ENCODE measurements at places on chromosomes 5 and 9.

GRCh38 chr5:142911170-142911569 is 141.0 kb downstream of the ARHGAP26 start:
- no peak for DNase-seq

DNA sequence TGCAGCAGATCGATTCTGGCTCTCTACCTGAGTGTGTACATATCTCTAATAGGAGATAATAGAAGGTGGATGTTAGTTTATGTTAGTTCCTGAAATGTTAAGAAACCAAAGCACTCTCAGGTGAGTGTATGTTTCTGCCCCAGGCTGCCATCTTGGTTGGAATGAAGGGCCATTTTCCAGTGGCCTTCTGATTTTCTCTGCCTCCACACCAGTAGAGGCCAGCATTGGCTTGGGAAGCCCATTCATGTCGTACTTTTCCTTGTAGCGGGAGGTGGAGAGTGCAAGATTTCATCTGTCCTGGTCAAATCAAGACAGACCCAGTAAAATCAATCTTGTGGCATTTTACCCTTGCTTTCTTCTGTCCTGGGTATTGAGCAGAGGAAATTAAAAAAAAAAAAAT is 91.0 kb downstream of the GAS1 start:
- no peak for DNase-seq

GRCh38 chr5:87735923-87736322 is 323.2 kb upstream of the CCNH start:
- no peak for DNase-seq

DNA sequence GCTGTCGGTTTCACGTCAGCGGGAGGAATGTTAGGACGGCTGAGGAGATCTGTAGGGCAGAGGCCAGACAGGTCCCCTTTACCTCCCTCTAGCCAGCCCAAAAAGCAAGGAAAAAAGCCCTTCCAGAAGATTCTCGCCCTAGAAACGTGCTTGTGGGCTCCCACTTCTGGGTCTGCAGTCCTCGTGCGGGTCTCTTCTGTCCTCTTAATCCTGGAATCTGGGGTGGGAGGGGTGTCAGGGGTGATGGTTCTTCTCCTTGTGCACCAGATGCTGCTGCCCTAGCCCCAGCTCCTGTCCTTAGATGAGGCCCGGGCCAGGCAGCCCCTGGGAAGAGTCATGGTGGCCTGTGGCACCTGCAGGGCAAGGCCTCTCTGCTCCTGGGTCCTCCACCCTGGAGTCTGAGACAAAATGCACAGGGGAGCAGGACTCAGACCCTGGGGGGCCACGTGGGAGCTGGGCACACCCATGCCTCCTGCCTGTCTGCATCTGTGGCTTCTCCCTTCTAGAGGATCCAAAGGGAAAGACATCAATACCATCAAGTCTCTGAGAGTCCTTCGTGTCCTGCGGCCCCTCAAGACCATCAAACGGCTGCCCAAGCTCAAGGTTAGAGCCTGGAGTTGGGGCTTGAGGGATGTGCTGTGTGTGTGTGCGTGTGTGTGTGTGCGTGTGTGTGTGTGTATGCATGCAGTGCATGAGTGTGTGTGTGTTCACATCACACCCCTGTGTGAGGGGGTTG is 174.2 kb downstream of the CACNA1B start:
- no peak for DNase-seq

DNA sequence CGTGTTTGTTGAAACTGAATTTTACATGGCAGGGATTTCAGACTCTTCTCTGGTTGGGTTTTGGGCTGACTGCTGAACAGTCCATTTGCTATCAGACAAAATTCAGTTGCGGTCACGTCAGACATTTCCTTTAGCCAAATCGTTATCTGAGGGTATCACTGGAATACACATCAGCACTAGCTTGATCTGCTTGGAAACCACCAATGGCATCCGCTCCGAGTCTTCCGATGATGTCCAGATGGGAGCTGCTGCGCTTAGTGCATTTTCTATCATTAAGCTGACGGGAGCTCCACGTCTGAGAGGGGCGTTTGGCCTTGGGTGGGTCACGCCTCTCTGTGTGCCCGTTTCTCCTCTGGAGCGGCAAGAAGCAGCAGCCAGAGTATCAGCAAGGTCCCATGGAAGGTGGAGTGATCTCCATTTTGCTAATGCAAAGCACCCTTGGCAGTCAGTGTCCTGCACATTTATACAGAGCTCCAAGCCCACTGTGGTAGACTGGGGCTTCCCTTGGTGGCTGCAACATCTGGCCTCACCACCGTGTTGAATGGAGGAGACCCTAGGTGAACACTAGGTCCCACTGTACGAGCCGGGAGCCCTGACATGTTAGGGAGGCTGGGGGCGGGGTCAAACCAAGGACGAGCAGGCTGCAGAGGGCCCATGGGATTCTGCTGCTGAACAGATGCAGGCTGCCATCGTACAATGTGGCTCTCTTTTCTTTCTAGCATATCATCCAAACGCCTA is 134.6 kb upstream of the PHYKPL start:
- DNase-seq: no peak

GRCh38 chr5:154627698-154628678 is 127.2 kb upstream of the LARP1 start:
- DNase-seq: no peak

- no peak for DNase-seq
Observed at GRCh38 chr5:116507051-116507537, 67.5 kb downstream of the SEMA6A start.

GRCh38 chr9:130815242-130815808 is 19.7 kb upstream of the ABL1 start:
- DNase-seq: no peak

DNA sequence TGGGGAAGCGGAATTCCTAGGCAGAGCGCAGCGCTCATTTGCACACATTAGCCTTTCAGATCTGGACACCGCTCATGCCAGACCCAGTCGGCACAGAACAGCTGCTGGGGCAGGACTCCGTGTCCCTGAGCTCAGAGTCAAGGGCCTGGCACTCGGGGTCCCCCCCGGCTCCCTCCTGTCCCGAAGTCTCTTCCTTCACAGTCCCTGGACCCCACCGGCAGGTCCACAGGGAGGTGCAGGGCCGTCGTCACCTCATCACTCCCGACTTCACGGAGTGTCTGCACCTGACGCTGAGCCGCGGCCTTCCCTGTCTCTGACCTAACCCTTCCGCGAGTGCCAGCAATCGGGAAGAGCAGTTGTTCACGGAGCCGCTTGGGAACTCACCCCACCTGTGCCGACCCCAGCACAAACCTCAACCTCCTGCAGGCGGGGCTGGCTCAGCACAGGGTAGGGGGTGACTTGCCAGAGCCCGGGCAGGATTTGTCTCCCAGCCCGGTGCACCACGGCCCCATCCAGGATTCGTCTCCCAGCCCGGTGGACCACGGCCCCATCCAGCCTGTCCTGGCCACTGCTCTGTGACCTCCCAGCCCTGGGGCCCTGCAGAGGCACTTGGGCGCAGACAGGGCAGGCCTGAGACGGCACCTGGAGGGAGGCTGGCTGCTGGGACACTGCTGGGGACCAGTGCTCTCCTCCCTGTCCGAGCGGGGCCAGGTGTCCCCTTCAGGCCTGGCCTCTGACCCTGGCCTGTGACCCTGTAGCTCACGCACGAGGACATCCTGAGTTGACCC is 9.9 kb upstream of the SLC9A3 start:
- no peak for DNase-seq

DNA sequence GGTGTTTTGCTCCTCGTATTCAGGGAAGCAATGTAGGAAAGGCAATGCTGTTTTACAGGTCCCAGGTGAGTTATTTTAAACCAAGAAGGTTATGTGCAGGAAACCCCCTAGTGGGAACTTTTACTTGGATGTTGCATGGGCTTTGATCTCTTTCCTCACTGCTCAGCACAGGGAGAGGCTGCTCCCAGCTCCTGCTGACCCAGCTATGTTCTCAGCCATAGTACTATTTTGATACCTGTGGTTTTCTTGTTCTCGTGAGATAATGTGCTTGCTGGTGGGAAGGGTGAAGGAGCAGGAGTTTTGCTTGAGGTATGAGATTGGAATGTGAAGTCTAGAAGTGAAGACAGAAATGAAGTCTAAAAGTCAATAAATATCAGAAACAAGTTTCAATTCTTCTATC is 265.6 kb upstream of the FBXL7 start:
- no peak for DNase-seq

- no peak for DNase-seq
Observed at GRCh38 chr9:89844535-89844934, 239.7 kb downstream of the GADD45G start.

- no peak for DNase-seq
Observed at GRCh38 chr9:137985637-137986071, 108.1 kb downstream of the CACNA1B start.

DNA sequence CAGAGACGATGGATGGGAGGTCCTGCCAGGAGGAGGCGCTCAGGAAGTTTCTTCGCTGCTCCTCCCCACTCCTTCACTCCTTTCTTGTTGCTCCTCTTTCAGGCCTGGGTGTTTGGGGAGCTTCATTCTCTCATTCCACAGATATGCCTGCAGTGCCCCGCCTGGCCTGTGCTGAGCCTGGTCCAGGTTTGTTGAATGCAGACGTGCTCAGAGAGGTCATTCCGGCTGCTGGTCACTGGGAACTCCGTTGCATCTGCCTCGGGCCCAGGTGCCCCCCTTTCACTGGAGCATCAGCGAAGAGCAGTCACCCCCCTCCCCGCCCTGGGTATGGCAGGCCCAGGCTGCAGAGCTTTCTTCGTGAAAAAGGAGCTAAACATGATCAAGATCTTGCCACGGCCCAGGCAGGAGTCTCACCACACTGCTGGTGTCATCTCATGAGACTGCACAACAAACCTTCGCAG is 15.5 kb downstream of the SURF6 start:
- no peak for DNase-seq

GRCh38 chr9:132499251-132499650 is 83.2 kb upstream of the BARHL1 start:
- no peak for DNase-seq

GRCh38 chr9:27227192-27227591 is 69.8 kb downstream of the EQTN start:
- no peak for DNase-seq

GRCh38 chr5:164505791-164506190 is 1000.4 kb downstream of the MAT2B start:
- no peak for DNase-seq

DNA sequence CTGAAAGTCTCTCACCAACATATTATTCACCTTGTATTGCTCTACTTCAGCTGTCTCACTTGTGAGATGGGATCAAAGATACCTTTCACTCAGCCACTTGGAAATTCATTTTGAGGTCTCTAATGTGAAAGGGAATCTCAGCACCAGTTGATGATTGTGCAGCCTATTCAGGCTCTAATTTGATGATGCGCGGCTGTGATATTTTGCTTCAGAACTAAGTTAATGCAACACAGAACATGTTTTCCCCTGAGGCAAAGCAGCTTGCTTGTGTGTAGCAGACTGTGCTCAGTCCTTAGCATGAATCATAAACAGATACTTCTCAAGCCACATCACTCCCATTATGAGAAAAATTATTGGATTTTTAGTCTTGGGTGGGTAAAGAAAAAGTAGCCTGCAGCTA is 378.8 kb downstream of the OSTF1 start:
- DNase-seq: no peak

- no peak for DNase-seq
Observed at GRCh38 chr5:180974612-180975315, 13.9 kb upstream of the BTNL3 start.

DNA sequence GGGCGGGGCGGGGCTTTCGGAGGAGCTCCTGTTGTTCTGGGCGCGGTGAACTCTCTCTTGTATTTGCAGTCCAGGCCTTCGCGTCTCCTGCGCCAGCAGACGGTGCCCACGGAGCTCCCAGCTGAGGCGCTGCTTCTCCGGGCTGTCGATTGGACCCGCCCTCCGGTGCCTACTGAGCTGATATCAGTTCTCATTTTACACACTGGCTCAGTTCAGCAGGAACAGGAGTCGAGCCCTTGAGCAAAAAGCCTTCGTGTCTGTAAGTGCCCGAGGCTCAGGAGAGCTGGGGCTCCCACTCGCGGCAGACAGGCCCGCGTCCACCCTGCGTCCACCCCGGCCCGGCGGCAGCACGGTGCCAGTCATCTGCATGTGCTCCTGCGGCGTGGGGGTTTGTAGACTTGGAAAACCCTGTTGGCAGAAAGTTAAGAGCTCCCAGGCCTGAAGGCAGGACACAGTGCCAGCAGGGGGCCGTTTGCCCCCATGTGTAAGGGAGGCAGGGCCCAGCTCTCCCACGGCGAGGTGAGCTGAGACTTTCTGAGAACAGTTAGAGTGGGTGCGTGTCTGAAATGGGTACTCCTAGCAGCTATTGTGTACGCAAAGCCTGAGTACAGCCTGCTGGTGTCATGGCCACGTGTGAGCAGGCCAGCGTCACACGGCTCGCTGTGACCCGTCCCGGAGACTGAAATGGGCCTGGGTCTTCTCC is 231.5 kb downstream of the FANCC start:
- no peak for DNase-seq

- DNase-seq: no peak
Observed at GRCh38 chr5:40999142-40999541, 72.0 kb downstream of the MROH2B start.

All from amygdala (tissue), 56 donors.